ENCODE measurements at places on chromosomes 5 and 9. TPM values are rescaled to one million over a fixed set of nuclear protein-coding genes. Genes with fewer than 3 reads are reported as not detected.

AGPAT2 gene
- 10.4 TPM for total RNA-seq

C9orf152 gene
- total RNA-seq, result not detected

JAK2 gene
- total RNA-seq, result 19.5 TPM

KIAA1958 gene
- 9.7 TPM for total RNA-seq

ATP10B gene
- total RNA-seq, result not detected

RNF180 gene
- total RNA-seq, result not detected

FOXD4 gene
- total RNA-seq, result 0.19 TPM

MIGA2 gene
- total RNA-seq, result 15.7 TPM

DNA sequence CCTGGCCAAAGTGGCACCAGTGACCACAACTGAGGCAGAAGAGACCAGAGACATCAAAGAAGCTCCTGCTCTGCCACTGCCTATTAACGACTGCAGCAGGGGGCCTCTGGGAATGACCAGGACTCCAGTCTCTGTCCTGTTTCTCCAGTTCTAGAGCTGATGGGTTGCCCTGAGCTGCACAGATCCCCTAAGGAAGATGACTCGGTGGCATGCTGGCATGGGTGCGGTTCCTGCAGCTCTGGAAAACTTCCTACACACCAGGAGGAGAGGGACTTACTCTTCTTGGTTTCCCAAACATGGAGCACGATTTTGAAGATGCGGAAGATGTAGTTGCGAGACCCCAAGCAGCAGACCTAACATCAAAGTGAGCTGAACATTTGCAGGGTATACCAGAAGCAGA is 2.7 kb downstream of the SLIT3 start:
- no peak for DNase-seq

DNA sequence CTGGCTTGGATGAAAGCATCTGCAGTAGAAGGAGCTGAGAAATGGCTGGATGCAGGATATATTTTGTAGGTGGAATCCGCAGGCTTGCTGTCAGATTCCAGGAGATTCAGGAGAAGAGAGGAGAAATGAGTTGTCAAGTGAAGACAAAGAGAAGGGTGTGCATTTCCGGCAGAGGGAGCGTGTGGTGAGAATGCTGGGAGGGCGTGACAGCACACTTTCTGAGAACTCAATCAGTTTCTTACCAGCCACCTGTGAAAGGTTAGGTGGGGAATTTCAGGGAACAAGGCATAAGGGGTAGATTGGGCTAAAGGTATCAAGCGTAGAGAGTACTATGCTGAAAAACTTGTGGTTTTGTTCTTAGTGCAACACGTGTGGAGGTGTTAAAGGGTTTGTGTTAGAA is 199.3 kb upstream of the ANKH start:
- DNase-seq, result no peak

DNA sequence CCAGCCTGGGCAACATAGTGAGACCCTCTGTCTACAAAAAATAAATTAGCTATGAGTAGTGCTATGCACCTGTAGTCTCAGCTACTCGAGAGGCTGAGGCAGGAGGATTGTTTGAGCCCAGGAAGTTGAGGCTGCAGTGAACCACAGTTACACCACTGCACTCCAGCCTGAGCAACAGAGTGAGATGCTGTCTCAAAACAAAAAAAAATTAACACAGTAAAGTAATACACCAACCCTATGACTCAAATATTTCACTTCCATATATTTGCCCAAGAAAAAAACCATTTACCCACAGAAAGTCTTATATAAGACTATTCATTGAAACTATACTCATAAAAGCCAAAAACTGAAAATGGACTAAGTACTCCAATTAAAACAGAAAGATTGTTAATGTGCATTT is 16.2 kb downstream of the SMIM23 start:
- peak; percentile 16 for DNase-seq

DNA sequence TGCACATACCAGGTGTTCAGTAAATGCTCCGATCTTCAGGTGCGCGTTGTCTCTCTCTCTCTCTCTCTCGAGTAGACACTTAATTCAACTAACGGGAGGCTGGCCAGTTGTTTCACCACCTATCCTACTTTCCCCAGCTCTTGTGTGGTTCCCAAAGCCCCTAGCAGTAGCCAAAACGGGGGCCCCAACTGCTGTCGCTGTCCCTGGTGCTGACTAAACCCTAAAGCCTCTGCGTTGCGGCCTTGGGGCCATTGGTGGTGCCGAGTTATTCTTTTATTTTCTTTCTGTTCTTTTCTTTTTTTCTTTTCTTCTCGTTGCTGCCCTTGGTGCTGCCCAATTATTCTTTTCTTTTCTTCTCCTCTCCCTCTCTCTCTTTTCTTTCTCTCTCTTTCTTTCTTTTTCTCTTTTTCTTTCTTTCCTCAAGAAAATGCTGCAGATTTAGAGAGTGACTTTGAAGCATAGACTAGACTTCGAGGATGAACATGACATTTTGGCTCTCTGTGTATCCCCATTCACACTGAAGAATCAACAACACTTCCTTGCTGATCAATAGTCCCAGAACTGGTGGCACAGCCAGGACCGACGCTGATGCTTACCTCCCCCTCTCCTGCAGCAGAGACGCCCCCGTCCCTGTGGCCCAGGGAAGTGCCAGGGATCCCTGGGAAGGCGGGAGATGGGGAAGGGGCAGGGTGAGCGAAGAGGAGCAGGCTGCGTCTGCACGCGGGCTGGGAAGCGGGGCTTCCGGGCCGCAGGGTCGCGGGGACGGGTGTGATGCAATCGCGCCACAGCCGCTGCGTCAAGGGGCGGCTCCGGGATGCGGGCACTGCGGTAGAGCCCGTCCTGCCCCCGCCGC is at the start of gene FBLL1:
Gene FBLL1 (plus strand): TSS at position 785 of the 853 bp plus-strand sequence. CDS start 200 bp downstream, outside the sequence.
- peak; percentile 55 for DNase-seq

DNA sequence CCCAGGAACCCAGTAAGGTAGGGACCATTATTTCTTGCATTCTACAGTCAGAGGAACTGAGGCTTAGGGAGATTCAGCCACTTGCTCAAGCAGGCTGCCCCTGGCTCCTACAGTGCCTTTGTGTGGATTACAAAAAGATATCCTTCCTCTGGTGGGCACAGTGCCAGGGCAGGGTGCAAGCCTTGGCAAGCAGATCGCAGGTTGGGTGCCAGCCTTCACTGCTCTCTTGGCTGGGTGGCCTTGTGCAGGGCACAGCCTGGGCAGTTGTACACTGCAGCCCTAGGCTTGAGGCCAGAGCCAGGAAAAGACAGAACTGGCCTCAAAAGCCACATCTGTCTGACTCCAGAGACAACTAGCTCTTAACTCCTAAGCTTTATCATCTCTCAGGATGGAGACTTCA is 15.0 kb downstream of the DOCK2 start:
- no peak for DNase-seq

DNA sequence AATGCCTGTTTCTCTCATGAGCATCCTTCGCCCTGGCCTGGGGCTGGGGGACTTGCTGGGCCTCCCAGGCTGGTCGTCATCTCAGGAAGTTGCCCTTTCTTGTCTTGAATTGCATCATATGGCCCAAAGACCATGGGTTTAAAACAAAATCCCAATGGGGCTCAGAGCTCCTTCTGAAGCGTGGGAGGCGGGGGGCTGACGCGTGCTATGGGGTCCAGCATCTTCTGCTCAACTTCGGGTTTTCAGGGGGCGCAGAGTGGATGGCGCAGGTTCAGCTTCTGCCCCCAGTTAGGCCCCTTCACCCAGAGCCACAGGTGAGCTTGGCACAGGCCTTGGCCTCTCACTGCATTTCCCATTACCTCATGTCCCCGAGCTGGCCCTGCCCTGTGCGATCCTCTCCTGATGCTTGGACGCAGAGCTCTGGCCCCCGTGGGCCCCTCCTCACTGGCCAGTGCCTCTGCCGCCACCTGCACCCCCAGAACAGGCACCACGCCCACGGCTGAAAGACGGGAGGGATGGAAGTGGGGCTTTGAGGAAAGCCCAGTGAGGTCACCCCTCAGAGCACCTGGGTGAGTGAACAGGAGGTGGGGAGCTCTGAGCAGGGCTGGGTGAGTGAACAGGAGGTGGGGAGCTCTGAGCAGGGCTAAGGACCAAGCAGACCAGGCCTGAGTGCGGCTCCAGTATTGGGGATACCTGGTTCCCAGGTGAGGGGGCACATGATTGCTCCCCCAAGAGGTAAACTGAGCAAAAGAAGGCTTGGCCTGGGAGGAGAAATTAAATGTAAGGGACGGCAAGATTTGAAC is 56.0 kb downstream of the TRIP13 start:
- no peak for DNase-seq

DNA sequence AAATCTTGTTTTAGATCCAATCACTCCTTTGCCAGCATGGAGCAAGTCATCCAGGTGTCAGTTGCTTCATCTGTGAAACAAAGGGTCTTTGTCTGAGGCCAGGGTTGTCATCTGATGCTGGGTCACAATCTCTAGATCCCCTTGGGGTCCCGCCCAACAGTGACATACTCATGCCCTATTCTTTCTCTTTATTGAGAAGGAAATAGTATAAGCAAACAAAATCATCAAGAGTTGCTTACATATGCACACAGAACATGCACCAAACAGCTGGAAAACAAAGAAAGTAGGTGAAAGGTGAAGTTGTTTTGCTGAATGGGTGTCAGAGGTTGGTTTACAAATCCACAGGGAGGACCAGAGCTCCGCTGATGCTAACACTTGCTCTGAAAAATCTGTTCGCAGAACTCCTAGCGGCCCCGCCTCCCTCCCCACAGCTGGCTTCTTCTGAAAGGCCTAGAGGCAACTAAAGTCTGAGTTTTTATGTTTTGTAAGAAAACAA is 106.1 kb upstream of the SLC44A1 start:
- DNase-seq, result no peak

GRCh38 chr9:120152295-120152694 is 427.7 kb downstream of the CDK5RAP2 start:
- no peak for DNase-seq

GRCh38 chr5:59058969-59059687 is 476.3 kb downstream of the RAB3C start:
- DNase-seq, result no peak

- DNase-seq, result no peak
Observed at GRCh38 chr9:22722492-22722891, 275.9 kb downstream of the DMRTA1 start.

- DNase-seq, result no peak
Observed at GRCh38 chr9:83448626-83449025, 89.6 kb downstream of the FRMD3 start.

DNA sequence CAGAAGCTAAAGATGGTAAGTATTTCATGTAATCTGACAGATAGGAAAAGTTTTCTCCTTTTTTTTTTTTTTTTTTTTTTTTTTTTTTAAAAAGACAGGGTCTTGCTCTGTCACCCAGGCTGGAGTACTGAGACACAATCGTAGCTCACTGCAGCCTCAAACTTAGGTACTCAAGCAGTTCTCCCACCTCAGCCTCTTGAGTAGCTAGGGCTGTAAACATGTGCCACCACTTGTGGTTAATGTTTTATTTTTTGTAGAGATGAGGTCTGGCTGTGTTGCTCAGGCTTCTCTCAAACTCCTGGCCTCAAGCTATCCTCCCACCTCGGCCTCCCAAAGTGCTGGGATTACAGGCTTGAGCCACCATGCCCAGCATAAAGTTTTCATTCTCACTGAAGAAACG is 17.8 kb downstream of the CDK7 start:
- DNase-seq, result no peak

DNA sequence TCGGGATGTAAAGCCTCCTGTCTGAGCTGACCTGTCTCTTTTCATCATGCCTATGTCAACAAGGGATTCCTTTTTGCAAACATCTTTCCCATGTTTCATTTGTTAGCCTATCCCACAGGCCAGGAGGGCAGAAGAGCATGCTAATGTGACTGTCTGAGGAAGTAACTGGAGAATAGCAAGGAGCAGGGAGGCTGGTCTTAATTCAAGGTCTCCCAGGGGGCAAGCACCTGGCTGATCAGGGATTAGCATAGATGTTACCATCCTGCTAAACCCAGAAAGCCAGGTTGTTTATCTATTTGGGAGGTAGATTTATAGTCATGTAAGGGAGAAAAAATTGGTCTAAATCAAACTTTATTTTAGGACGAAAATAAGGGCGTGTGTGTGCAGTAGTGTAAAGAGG is 36.7 kb upstream of the MAP1B start:
- DNase-seq, result no peak

GRCh38 chr9:106324053-106324585 is 538.8 kb upstream of the ZNF462 start:
- DNase-seq, result no peak

DNA sequence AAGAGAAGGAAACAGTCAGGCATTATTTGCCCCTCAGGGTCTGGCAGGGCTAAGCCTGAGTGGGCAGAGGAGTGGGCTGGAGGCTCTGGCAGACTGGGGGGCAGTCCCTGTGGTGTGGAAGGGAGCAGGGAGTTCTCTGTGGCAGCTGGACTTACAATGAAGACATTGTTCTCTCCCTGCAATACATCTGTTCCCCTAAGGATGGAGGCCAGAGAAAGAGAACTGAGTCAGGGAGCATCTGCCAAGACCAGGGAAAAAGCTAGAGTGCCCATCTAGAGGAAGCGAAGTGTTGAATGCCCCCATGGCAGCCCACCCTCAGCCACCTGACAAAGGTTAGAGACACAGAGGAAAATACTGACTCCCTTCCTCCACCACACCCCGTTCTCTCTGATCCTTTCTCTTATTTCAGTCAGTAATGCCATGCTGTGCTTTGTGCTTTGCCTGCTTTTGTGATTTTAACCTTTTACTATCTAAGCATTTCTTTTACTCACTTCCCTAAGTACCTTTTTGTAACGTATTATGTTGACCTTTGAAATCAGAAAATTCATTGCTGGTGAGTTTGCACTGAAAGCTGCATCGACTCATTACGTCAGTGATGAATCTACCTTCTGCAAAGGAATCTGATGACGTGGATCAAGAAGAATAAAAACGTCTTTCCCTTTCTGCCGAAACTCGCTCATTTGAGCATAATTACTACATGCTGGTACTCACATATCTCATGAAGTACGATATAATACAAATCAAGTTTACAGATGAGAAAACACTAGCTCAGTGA is 76.0 kb downstream of the ACTL7B start:
- DNase-seq, result no peak

- DNase-seq, result no peak
Observed at GRCh38 chr9:86675805-86676204, 271.5 kb downstream of the GAS1 start.

DNA sequence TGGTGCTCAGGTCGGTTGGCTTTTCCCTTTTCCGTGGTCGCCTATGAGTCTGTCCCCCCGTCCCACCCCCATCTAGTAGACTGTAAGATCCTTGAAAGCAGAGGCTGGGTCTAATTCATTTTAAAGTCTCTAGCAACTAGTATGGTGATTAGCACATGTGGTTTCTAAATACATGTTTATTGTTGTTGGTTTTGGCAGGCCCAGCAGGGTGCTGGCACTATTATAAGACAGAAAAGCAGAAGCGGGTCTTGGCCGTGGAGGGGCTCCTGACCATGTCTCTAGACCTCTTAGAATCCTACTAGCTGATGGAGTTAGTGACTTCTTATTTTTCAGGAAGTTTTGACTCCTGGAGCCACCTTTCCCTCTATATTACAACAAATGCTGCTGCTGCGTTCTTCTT is 61.5 kb upstream of the TNFSF8 start:
- DNase-seq, result no peak

DNA sequence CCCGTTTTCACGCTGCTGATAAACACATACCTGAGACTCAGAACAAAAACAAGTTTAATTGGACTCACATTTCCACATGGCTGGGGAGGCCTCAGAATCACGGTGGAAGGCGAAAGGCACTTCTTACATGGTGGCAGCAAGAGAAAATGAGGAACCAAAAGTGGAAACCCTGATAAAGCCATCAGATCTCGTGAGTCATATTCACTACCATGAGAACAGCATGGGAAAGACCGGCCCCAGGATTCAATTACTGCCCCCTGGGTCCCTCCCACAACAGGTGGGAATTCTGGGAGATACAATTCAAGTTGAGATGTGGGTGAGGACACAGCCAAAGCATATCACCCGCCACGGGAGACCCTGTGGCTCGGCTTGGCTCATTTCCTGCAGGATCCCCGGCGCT is 20.2 kb downstream of the EXD3 start:
- no peak for DNase-seq

Measured in activated CD4-positive, alpha-beta T cell treated with anti-CD3 and anti-CD28 coated beads for 36 hours (primary cell).